ENCODE measurements at places on chromosomes 2 and 18.

GRCh38 chr18:63292831-63293683 is 26.5 kb downstream of the BCL2 start:
- DNase-seq, result peak; percentile 37

DNA sequence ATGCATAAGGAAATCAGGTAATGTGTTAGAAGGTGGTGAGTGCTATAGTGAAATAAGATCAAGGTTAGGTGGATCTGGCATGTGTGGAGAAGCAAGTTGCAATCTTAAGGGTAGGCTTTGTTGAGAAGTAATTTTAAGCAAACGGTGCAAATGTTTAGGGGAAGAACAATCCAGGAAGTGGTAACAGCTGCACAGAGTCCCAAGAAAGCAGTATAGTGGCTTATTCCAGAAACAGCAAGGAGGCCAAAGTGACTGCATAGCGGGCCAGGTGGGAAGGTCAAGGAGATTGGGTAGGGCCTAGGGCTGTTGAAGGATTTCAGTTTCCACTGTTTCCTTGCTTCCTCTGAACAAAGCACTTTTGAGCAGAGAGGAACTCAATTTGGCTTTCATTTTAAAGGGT is 30.0 kb upstream of the RAB1A start:
- no peak for DNase-seq

- no peak for DNase-seq
These were observed 69.3 kb downstream of the TIMM21 start for GRCh38 chr18:74217476-74218143.

DNA sequence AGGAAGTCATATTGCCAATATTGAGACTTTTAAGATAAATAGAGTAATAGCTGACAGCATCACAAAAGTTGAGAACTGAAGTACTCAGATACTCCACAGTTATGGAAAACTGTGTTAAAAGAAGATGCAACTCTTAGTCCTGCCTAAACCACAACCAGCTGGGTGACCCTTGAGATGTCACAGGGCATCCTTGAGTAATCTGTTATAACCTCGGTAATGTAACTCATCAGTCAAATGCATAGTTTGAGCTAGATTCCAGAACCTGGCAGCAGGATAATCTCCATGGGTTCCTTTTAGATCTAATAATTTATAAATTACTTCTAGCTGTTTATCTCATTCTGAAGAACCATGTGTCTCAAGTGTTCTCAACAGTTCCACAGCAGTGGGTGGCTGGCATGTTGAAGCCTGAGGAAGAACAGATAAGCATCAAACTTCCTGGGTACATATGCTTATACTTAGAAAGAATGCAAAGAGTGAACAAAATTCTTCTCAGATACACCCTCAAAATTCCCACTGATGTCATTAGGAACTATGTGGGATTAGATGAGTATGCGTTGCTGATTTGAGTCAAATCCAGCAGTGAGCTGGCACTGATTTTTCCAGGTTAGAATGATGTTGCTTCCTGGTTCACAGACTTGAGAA is 304.1 kb upstream of the ERBB4 start:
- DNase-seq, result no peak

DNA sequence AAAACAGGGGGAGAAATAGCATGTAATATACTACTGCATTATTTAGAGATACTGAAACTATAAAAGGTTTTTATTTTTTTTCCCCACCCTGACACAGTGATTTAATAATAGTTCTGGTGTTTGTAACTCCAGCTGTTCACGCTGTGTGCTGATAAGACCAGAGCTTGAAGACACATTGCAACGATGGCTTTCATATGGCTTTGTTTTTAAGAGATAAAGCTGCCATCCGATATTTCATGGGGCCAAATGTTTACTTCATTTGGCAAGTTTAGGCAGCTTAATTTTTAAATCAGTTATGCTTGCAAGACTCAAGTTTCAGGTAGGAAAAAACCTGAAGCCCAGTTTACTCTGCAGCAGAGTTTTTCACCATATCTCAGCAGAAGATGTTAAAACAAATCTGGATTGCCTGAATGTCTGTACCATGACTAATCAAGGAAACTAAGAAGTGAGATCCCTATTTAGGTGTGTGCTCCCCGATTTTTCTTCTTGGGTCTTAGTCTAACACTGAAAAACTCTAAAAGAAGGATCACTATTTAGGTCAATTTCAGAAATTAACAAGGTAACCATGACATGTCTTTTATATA is 508.6 kb downstream of the PARD3B start:
- DNase-seq, result no peak

DNA sequence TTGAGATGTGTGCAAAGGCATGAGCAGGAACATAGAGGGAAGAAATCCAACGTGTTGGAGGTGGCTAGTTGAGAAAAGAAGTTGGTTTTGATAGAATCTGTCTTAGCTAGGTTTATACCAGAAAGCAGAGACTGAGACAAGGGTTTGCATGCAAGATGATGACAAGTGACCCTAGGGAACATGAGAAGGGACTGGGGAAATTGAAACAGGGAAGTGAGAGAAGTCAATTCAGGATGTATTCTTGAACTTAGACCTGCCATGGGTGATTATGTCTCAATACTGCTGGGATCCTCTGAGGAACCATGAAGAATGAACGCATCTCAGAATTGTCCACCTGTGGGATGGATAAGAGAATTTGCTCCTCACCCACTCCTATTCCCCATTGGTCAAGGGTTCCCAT is 20.5 kb downstream of the IL36A start:
- DNase-seq, result no peak

Measured in CD4-positive, alpha-beta T cell (primary cell).